ENCODE measurements at places on chromosomes 7 and 10. TPM values are rescaled to one million over a fixed set of nuclear protein-coding genes. Genes with fewer than 3 reads are reported as not detected.

The BLNK gene
- 27.7 TPM for polyA plus RNA-seq

The TUBB8 gene
- polyA plus RNA-seq = 1.1 TPM

DNA sequence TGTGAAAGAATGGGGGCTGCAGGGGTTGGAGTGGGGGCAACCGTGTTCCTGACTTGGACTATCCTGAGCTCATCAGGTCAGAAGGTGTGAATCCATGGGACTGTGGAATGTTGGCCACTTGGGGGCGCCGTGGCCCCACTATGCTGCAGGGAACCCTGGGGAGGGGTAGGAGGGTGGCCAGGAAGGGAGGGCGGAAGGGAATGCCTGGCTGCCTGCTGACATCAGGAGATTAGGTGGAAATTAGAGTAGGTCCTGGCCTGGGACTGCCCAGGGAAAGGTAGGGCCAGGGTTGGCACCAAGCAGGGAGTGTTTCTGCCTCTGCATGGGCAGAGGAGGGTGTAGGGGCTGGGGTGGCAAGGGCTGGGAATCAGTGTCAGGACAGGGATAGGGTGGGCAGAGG lies 65.8 kb upstream of the PRSS58 start:
- no peak overlapping the region for H3K4me3 ChIP-seq
- no peaks in the 10 kb centered on the region for H3K4me1 ChIP-seq
- H3K36me3 ChIP-seq = no peaks in the 10 kb centered on the region
- H3K27ac ChIP-seq = no peak overlapping the region

The TMEM273 gene
- polyA plus RNA-seq = 19.9 TPM

DNA sequence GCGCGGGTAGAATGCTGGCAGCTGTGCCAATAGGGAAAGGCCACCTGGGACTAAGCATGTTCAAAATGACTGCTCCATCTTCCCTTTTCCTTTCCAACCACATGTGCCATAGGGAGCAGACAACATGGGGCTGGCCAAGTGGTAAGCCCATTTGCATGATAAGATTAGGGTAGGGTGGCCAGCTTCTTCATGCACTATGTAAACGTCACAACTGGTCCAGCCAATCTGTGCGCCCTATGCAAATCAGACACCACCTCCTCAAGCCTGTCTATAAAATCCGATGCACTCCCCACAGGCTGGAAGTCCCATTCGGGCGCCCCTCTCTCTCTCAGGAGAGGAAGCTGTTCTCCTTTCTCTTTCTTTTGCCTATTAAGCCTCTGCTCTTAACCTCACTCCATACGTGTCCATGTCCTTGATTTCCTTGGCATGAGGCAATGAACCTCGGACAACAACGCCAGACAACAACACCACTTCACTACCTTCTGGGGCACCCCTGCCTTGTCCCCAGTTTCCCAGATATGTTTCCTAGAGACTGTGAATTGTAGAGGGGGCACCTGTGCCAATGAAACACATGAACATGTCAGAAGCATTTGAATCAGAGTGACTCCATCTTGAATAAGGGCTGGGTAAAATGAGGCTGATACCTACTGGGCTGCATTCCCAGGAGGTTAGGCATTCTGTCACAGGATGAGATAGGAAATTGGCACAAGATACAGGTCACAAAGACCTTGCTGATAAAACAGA lies 19.1 kb upstream of the EXOC6 start:
- H3K27ac ChIP-seq = no peak overlapping the region
- H3K4me3 ChIP-seq = no peak overlapping the region
- DNase-seq = no peak
- H3K36me3 ChIP-seq = no peaks in the 10 kb centered on the region
- no peaks in the 10 kb centered on the region for H3K4me1 ChIP-seq

The CALCR gene
- polyA plus RNA-seq = not detected

DNA sequence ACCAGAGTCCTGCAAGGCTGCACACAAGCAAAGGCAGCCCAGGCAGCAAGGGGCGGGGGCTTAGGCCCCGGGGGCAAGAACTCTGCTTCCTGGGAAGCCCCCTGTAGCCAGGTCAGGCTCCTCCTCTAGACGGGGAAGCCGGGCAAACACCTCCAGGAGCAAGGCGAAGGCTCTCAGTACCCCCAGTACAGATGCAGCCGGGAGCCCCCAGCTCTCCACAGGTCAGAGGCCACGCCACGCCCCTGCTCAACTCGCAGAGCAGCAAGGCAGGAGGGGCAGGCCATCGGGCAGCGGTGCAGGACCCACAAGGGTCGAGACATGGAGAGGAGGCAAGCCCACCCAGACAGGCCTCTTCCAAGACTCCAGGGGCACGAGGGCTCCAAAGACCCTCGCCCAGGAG lies 108.8 kb downstream of the MAD1L1 start:
- no peak overlapping the region for H3K4me3 ChIP-seq
- no peak overlapping the region for H3K27ac ChIP-seq
- H3K27me3 ChIP-seq = no peaks in the 10 kb centered on the region
- no peak for DNase-seq
- H3K4me1 ChIP-seq = no peaks in the 10 kb centered on the region

The LRRD1 gene
- polyA plus RNA-seq = not detected

The FAM25A gene
- not detected for polyA plus RNA-seq

- H3K36me3 ChIP-seq = no peaks in the 10 kb centered on the region
- H3K4me1 ChIP-seq = no peaks in the 10 kb centered on the region
- H3K4me3 ChIP-seq = no peak overlapping the region
- no peak overlapping the region for H3K27ac ChIP-seq
- no peaks in the 10 kb centered on the region for H3K27me3 ChIP-seq
- no peak for DNase-seq
Observed at GRCh38 chr10:3647074-3647473, 137.9 kb downstream of the KLF6 start.

The SEMA4G gene
- 153 TPM for polyA plus RNA-seq

The GPR85 gene
- not detected for polyA plus RNA-seq

The C7orf33 gene
- not detected for polyA plus RNA-seq

DNA sequence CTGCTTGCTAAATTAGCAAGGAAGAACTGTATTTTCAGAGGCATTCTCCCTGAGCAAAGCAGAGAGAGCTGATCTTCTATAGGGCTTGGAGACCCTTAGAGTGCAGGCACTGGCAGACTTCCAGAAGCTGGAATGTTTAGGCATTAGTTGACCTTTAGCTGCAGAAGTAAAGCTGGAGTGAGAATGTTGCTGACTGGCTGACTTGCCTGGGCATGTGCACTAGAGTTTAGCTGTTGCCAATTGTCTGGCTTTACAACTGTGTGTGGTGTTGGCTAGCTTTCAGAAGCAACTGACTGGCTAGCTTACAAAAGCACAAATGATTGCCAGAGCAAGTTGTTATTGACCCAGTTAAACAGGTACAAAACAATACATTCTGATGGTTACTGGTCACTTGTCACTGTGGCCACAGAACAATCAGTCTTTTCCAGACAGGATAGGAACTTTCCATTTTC lies 25.1 kb downstream of the FAM13C start:
- no peaks in the 10 kb centered on the region for H3K27me3 ChIP-seq
- no peaks in the 10 kb centered on the region for H3K4me1 ChIP-seq
- H3K36me3 ChIP-seq = no peaks in the 10 kb centered on the region
- DNase-seq = no peak

The NSMCE4A gene
- polyA plus RNA-seq = 71.3 TPM

All from small intestine (tissue), 16 donors.